Neuronal stem cell (in vitro differentiated cells): ENCODE measurements at places on chromosomes 4 and X.

GRCh38 chr4:173883821-173884220 is 353.8 kb upstream of the HAND2 start:
- no peak for DNase-seq
- no peak overlapping the region for H3K4me3 ChIP-seq
- H3K4me1 ChIP-seq = no peaks in the 10 kb centered on the region
- H3K36me3 ChIP-seq = no peaks in the 10 kb centered on the region
- H3K27ac ChIP-seq = no peak overlapping the region

GRCh38 chr4:68490826-68491457 is 43.7 kb downstream of the TMPRSS11E start:
- no peak for DNase-seq
- no peaks in the 10 kb centered on the region for H3K4me1 ChIP-seq
- H3K36me3 ChIP-seq = no peaks in the 10 kb centered on the region
- no peak overlapping the region for H3K27ac ChIP-seq
- no peaks in the 10 kb centered on the region for H3K27me3 ChIP-seq

- no peaks in the 10 kb centered on the region for H3K27me3 ChIP-seq
- no peak for DNase-seq
- H3K4me3 ChIP-seq = no peak overlapping the region
- H3K36me3 ChIP-seq = no peaks in the 10 kb centered on the region
- H3K27ac ChIP-seq = no peak overlapping the region
- H3K4me1 ChIP-seq = no peaks in the 10 kb centered on the region
These were observed 85.5 kb downstream of the HMX1 start for GRCh38 chr4:8786166-8786565.

DNA sequence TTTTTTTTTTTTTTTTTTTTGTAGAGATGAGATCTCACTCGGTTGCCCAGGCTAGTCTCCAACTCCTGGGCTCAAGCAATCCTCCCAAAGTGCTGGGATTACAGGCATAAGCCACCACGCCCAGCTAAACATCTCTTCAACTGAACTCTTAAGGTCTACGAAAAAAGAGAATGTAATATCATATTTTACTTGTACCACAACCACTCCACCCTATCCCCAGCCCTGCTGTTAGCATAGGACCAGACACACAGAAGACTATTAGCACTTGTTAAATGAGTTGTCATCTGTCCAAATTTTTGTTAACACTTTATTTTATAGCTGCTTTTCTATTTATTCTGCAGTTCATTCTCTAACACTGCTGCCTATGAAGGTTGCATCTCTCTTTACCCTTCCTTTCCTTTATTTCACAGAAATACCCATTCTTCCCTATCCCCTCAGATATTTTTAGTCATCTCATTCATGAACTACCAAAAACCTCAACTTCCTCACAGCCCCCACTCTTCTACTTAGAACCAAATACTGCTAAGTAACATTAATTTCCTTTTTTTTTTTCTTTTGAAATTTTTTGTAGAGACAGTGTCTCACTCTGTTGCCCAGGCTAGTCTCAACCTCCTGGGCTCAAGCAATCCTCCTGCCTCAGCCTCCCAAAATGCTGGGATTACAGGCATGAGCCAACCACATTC is 10.1 kb downstream of the SNX12 start:
- DNase-seq = no peak
- H3K27ac ChIP-seq = no peak overlapping the region
- H3K36me3 ChIP-seq = peaks cover 44% of the 10 kb centered on the region
- H3K4me3 ChIP-seq = no peak overlapping the region

- DNase-seq = no peak
- no peaks in the 10 kb centered on the region for H3K27me3 ChIP-seq
- H3K4me1 ChIP-seq = peaks cover 3% of the 10 kb centered on the region
- H3K36me3 ChIP-seq = no peaks in the 10 kb centered on the region
- H3K4me3 ChIP-seq = no peak overlapping the region
These were observed 63.2 kb downstream of the VEGFC start for GRCh38 chr4:176729489-176729888.

DNA sequence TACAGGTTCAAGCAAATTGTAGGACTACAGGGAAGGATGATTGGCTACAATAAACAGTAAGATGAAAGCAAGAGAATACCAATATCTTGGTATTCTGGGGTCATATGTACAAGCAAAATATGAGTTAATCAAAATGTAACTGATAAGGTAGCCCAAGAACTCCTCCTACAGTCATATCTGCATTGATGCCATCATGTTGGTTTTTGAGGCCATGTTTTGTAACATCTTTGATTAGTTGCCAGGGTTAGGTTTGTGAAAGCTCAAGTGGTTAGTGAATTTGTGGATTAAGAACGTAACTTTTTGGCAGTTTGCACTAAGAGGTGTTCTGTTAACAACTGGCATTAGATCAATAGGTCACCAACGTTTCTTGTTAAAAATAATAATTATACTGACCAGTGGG is 59.6 kb downstream of the USP9X start:
- H3K27me3 ChIP-seq = no peaks in the 10 kb centered on the region
- no peaks in the 10 kb centered on the region for H3K4me1 ChIP-seq
- H3K36me3 ChIP-seq = peaks cover 2% of the 10 kb centered on the region
- no peak overlapping the region for H3K27ac ChIP-seq

DNA sequence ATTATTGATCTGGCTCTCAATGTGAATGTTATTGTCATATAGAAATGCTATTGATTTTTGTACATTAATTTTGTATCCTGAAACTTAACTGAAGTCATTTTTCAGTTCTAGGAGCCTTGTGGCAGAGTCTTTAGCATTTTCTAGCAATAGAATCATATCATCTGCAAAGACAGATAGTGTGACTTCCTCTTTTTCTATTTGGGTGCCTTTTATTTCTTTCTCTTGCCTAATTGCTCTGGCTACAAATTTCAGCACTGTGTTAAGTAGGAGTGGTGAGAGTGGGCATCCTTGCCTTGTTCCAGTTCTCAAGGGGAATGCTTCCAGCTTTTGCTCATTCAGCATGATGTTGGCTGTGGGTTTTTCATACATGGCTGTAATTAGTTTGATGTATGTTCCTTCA is 102.7 kb downstream of the SH3BGRL start:
- no peaks in the 10 kb centered on the region for H3K27me3 ChIP-seq
- H3K4me1 ChIP-seq = no peaks in the 10 kb centered on the region
- no peaks in the 10 kb centered on the region for H3K36me3 ChIP-seq
- H3K4me3 ChIP-seq = no peak overlapping the region
- no peak for DNase-seq

DNA sequence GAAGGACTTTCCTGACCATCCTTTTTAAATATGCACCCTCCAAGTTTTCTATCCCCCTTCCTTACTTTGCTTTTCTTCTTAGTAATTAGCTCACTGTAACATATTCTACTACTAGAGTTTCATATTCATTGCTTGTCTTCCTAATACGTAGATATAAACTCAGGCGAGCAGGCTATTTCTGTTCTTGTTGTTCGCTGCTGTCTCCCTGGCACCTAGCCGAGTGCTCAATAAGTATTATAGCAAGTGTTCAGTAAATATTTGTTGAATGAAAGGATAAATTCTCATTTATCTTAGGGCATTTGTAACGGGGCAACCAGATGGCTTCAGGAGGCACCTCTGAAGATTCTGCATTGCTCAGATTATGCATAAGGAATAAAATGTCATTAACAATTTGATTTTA is 6.8 kb upstream of the RHOH start:
- DNase-seq = no peak
- H3K27ac ChIP-seq = no peak overlapping the region
- no peaks in the 10 kb centered on the region for H3K36me3 ChIP-seq
- H3K4me1 ChIP-seq = peaks cover 9% of the 10 kb centered on the region
- no peaks in the 10 kb centered on the region for H3K27me3 ChIP-seq
- H3K4me3 ChIP-seq = no peak overlapping the region

DNA sequence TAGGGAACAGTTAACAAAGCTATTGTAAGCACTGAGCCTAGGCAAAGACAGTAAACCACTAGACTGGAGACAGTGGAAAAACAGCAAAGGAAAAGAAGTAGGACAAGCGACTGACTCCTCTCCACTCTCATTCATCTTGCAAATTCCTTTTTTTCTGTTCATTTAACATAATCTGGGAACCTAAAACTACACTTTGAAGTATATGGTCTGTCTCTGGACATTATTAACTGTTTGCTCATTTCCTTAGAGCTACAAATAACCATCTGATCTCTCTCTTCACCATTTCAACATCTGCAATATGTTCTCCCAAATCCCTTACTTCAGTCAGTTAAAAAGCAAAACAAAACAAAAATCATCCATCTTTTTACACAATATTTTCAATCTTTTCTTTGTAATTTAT is 642 bp downstream of the HMGN5 start:
- H3K27ac ChIP-seq = no peak overlapping the region
- H3K36me3 ChIP-seq = no peaks in the 10 kb centered on the region
- H3K4me1 ChIP-seq = no peaks in the 10 kb centered on the region
- DNase-seq = no peak
- no peaks in the 10 kb centered on the region for H3K27me3 ChIP-seq

DNA sequence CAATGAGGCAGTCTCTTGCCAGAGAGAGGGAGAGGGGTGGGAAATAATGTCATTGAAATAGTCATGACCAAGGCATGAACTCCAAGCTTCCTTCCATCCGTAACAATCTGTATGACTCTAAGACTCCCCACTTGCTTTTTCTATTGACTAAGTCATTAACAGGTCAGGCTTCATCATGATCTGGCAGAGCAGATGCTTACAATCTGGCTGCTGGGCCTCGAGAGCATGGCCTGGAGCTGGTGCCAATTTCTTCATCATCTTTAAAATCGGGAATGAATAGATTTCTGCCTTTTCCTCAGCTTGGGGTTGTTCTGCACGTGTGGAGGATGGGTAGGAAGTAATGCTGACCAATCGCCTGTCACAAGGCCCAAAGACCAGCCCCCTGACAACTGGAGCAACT is 280.6 kb upstream of the CLNK start:
- peaks cover 5% of the 10 kb centered on the region for H3K4me1 ChIP-seq
- H3K27ac ChIP-seq = no peak overlapping the region
- H3K27me3 ChIP-seq = no peaks in the 10 kb centered on the region
- H3K36me3 ChIP-seq = peaks cover 2% of the 10 kb centered on the region
- no peak overlapping the region for H3K4me3 ChIP-seq
- DNase-seq = no peak
